Activated CD8-positive, alpha-beta memory T cell treated with anti-CD3 and anti-CD28 coated beads for 36 hours (primary cell): ENCODE measurements at places on chromosomes 6 and 20. TPM values are rescaled to one million over a fixed set of nuclear protein-coding genes. Genes with fewer than 3 reads are reported as not detected.

HCRTR2 gene
- not detected for total RNA-seq

PDE7B gene
- total RNA-seq = 0.40 TPM

KHDC1L gene
- total RNA-seq = 0.31 TPM

SLC32A1 gene
- not detected for total RNA-seq

TMEM200A gene
- total RNA-seq = 0.70 TPM

C6orf163 gene
- 0.95 TPM for total RNA-seq

GNAS-AS1 gene
- total RNA-seq = 1.3 TPM

GRIK2 gene
- total RNA-seq = not detected

CGA gene
- total RNA-seq = not detected

PRRT1 gene
- 0.61 TPM for total RNA-seq

GCNT2 gene
- total RNA-seq = 1.7 TPM
